Right renal cortex interstitium (tissue), 3 donors: ENCODE measurements at places on chromosomes 11 and 22. TPM values are rescaled to one million over a fixed set of nuclear protein-coding genes. Genes with fewer than 3 reads are reported as not detected.

DNA sequence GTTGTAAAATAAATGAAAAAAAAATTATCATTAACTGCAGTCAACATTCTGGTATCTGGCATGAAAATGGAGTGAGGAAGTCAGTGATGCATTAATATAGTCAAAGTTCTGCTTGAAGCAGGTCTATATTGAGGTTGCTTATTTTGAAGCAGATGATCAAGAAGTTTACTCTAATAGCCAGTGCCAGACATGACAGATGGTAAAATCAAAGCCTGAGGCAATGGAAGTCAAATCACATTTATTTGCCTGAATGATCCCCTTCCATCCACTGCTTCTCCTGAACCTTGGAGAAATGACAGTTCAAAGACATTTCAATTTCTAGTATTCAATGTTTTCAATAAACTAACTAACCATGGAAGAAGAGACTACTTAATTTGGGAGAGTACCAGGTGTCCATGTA, 430.0 kb downstream of the FAM181B start:
- DNase-seq: no peak

GRCh38 chr11:99257131-99257530, 236.4 kb downstream of the CNTN5 start:
- no peak for DNase-seq

GRCh38 chr11:7533199-7534041, 19.6 kb downstream of the PPFIBP2 start:
- DNase-seq: no peak

DNA sequence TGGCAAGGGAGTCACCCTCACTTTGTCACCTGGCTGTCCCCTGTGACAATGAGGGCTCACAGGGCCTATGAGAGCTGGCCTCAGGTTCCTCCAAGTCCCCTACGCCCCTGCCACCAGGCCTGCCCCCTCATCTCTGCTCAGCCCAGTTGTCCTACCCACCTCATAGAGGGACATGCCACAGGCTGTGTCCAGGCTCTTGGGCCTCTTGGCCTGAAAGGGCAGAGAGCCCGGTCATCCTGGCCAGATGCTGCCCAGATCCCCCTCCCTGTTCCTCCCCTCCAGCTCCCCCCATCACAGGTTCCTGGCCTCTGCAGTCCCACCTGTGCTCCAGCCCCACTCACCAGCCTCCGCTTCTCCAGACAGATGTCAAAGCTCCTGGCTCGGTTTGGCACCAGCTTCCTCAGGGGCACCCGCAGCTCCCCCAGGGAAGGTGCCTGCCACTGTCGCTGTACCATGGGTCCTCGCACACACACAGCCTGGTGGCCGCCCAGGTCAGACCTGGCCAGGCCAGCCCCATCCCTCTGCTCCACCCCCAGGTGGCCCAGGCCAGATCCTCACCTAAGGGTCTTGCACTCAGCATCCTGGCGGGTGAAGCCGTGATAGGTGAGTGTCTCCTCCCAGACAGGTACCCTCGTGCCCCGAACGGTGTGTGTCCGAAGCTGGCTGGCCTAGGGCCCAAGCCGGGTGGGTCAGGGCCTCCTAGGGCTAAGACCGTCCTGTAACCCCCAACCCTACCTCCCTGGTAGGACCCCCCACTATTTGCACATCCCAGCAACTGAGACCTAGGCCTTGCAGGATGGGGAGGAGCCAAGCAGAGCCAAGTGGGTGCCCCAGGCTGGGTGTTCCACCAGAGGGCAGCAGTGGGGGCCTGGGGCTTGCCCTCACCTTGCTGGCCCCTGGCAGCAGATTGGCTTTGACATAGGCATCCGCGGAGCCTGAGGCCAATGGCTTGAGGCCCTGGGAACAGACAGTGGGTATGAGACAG, 8.3 kb downstream of the NDUFV1 start:
- DNase-seq: no peak

- no peak for DNase-seq
These were observed 34.1 kb downstream of the GRK3 start for GRCh38 chr22:25598609-25599008.

GRCh38 chr11:61899146-61899841, 7.9 kb upstream of the FADS3 start:
- DNase-seq: no peak

The POU2AF2 gene
- polyA plus RNA-seq: not detected

- no peak for DNase-seq
These were observed 90.3 kb downstream of the TP53I11 start for GRCh38 chr11:44860346-44860745.

DNA sequence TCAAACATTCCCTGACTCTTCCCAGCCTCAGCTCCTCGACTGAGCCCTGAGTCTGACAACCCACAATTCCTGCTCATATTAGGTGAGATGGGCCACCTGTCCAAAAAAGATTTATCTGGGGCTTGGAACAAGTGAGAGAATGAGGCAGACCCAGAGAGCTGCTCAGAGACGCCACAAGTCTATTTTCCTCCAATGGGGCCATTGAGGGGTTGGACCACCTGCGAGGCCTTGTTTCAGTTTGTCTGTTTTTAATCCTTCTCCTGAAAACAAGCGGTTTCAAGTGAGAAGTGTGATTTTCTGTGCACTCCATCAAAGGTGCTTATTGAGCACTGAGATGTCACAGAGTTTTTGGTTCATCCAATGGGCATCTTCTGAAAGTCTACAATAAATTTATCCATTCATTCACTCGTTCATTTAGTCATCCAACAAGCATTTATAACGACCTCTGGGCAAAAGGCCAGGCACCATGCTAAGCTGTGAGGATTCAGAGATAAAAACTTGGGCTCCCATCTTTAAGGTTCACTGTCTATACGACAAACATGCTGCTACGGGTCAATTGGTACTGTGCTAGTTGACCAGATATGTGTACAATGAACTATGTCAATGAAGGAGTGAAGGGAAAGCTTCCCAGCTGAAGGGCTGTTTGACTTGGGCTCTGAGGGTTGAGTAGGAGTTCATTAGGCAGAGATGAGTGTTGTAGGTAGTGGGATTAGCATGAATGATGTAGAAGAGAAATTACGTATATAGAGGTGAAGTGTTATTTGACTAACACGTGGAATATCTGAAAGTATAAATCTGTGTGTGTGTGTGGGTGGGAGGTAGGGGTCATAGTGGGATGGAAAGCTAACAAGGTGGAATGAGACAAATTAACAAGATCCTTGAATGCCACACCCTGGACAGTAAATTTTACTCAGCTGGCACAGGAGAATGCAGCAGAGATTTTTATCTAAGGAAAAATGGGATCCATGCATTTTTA, 168.9 kb downstream of the MIAT start:
- no peak for DNase-seq

DNA sequence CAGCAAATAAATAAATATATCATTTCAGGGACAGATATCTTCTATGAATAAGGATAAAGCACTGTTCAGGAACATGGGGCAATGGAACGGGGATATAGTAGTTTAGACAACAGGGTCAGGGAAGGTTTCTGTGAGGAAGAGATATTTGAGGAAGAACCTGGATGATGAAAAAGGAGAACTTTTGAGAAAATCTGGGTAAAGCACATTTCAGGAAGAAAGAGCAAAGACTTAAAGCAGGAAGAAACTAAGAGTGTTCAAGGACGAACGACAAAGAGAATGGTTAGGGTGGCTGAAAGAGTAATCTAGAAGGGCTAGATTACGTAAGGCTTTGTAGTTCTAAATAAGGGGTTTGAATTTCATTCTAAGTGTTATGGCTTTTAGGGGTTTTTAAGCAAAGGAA, 12.7 kb downstream of the DDI1 start:
- no peak for DNase-seq

DNA sequence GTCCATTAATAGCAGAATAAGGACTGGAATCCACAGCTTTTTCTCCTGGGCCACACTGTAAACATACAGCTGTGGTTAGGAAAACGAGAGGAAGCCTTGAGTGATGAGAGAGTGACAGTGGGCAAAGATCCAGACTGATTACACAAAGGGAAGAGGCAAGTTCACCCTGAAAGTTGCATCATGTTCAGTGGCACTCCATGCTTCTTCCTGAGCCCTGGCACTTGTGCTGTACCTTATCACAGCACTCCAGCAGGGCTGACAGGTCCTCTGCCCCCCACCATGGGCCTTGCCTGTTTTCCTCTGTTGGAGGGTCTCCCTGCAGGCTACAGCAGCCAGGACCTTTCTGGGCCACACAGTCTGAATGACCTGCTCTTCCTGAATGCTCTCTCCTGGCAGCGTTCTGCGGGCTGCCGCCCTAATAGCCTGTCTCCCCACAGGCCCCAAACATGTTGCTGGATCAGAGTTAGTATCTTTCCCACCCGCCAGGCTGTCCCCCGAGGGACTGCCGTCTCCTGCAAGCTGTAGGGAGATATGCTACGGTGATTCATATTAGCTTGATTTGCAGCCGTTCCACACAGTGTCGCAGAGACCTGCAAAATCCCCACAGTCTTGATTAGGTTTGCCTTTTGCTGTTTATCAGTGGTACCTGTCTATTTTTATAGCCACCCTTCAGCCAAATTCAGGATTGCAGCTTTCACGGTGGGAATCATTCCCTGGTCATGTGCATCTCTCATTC, 60.2 kb downstream of the NTM start:
- DNase-seq: no peak
